Stimulated activated CD4-positive, alpha-beta T cell treated with anti-CD3 and anti-CD28 coated beads, TNF-alpha, amount 100 ng/mL, for 48 hours (primary cell): ENCODE measurements at places on chromosomes 16 and 17.

GRCh38 chr16:19033761-19034160 is 33.7 kb upstream of the COQ7 start:
- no peak for DNase-seq

DNA sequence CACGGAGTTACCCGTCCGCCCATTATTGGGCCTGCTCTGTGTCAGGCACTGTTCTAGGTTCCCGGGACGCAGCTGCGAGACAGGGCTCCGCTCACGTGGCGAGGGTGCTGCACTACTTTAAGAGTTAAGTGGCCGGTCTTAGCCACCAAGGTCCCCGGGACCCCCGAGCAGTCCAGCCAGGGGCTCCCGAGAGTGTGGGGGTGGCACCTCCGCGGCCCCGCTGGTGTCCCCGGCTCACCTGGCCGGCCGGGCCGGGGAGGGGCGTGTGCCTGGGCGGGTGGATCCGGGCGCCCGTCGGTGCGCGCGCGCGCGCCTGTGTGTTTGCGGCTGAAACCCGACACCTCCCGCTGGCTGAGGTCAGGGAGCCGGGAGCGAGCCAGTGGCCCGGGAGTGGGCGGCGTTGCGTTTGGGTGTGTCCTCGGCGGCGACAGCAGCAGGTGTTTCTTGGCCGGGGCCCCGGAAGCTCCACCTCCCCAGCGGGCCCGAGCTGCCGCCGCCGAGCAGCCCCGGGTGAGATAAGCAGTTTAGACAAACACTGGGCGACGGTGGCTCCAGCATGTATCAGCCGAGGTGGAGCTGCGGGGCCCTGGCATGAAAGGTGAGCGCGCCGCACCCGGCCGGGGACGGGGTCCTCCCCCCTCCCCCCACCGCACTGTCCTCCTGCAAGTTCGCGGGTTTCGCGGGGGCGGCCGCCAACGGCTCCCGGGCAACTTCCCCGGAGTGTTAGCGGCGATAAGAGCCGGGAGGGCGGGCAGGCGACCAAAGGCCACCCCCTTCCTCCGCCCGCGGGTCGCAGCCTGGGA is at the start of gene GSE1:
Gene GSE1 (plus strand): TSS at position 522 of the 803 bp plus-strand sequence. CDS start 70 bp downstream, at position 592.
- DNase-seq = peak; percentile 49

GRCh38 chr16:58047557-58048348 is 22.2 kb downstream of the MMP15 start:
- no peak for DNase-seq

DNA sequence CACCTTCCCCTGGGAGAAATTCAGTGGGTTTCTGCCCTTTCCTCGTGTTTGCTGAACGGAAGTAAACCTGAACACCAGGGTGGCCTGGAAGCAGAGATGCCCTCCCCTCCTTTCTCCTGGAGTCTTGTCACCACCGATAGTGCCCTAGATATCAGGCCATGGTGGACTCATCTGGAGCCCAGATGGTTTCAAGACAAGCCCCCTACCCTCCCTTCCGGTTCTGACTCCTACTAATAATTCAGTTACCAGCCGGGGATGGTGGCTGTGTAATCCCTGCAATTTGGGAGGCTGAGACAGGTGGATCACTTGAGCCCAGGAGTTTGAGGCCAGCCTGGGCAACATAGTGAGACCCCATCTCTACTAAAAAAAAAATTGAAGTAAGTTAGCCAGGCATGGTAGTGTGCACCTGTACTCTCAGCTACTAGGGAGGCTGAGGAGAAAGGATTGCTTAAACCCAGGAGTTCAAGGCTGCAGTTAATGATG is 2.4 kb downstream of the ZNF469 start:
- DNase-seq = no peak

- no peak for DNase-seq
Measured at GRCh38 chr17:80873307-80873951, 118.2 kb upstream of the CHMP6 start.

GRCh38 chr16:23728112-23728477 is 15.1 kb upstream of the ERN2 start:
- no peak for DNase-seq

- DNase-seq = no peak
Measured at GRCh38 chr17:7495906-7496434, 11.8 kb downstream of the POLR2A start.

GRCh38 chr16:49757559-49758069 is 98.3 kb downstream of the ZNF423 start:
- no peak for DNase-seq

DNA sequence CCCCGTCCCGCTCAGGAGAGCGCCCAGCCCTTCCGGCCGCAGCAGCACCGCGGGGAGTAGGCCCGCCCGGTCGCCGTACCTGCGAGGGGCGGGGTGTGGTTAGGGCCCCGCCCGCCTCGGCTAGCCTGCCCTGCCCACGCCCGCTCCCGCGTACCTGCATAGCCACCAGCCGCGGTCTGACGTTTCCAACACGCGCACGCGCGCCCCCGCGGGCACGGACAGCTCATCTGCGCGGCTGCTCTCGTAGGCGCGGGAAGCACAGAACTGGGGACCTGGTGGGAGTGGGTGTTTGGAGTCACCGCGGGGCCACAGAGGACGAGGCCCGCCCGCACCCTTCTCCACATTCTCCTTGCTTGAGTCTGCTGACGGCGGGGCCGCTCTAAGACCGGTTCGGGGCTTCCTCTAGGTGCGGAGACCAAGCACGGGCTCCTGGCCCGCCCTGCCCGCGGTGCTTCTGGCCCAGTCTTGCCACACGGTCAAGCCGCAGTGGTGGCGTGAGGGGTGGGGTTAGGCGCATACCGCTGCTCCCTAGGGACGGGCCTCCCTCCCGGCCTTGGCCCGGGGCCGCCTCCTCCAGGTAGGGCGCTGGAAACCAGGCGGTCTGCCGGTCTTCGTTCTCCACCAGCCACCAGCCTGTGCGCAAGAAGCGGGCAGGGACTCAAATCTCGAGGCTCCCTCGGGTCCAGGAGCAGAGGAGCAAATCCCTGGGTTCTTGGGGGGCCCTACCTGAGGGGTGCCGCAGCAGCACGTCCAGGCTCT is 1.8 kb downstream of the NOXO1 start:
- no peak for DNase-seq

DNA sequence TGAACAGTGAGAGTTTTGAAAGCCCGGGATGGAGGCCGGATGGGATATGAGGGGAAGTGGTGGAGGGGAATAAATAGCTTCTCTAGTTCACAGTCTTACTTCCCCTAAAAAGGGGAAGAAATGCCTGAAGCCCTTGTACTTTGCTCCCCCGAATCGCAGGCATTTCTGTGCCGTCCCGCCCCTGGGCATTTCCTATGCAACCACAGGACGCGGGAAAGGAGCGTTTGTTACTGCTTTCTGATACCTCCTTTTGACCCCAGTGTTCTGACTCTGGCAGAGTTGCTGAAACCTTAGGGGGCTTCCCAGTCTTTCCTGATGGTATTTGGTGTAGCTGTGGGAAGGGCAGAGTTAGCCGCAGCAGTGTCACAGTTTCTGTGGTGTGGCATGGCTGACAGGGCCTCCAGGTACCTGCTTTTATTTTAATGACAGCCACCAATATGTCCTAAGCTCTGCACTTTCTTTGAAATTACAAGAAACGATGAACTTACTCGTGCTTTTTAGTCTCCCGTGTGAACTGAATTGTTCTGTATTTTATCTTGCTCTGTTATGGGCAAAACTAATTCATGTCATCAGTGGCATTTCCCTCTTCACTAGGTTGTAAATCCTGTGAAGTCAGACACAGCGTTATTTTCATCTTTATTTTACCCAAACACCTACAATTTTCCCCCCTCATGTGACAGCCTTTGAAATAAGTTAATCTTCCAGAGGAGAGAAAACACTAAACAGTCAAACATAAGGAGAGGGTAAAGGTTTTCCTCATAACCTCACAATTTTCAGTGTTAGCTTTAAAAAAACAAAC is 27.1 kb downstream of the USP10 start:
- DNase-seq = no peak

DNA sequence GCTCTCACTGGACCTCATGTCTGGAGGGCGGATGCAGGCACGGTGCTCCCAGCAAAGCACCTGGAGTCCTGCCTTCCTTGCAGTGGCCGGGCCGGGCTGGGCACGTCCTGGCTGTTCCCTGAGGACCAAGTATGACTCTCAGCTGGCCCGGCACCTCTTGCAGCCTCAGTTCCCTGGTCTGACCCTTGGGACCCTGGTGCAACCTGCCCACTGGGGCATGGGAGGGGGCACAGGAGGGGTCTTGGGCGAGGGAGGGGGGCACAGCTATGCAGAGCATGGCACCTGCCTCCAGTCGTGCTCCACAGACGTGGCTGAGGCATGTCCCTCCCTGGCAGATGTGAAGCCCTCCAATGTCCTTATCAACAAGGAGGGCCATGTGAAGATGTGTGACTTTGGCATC is 19.6 kb downstream of the MAP2K3 start:
- DNase-seq = no peak

- no peak for DNase-seq
Measured at GRCh38 chr17:68819465-68819864, 135.7 kb downstream of the ABCA8 start.

DNA sequence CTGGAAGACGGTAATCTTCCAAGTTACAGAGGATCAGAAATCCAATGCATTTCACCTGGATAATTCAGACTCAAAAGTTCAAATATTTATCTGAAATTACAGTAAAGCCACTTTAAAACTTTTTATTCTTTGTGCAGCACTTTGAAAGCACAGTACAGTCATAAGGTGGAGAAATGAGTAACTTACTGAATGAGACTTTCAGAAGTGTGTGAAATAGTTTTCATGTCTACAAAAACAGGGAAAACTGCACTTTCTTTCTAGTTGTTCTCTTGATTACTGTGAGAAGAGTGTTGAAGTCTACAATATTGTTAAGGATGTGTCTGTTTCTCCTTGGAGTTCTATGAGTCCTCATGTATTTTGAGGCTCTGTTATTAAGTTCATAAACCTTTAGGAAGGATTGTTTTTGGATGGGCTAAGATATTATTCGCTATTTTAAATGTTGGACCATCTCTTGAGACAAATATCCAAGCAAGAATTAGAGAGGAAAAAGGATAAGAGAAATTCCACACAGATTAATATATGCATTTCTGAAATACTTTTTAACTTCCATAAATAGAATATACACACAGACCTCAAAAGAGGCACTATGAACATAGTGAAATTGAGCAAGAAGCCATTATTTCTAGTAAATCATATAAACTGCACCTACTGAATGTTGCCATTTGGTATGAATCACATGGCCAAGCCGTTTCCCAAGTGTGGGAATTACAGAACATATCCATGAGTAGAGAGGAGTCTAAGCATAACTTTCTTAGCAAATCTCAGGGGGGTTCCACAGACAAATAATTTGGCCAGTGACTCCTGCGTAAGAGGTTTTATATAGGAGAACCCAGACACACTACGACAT is 83.6 kb upstream of the PLEKHM1 start:
- no peak for DNase-seq

- DNase-seq = no peak
Measured at GRCh38 chr17:78281249-78281845, 49.9 kb downstream of the TMEM235 start.

DNA sequence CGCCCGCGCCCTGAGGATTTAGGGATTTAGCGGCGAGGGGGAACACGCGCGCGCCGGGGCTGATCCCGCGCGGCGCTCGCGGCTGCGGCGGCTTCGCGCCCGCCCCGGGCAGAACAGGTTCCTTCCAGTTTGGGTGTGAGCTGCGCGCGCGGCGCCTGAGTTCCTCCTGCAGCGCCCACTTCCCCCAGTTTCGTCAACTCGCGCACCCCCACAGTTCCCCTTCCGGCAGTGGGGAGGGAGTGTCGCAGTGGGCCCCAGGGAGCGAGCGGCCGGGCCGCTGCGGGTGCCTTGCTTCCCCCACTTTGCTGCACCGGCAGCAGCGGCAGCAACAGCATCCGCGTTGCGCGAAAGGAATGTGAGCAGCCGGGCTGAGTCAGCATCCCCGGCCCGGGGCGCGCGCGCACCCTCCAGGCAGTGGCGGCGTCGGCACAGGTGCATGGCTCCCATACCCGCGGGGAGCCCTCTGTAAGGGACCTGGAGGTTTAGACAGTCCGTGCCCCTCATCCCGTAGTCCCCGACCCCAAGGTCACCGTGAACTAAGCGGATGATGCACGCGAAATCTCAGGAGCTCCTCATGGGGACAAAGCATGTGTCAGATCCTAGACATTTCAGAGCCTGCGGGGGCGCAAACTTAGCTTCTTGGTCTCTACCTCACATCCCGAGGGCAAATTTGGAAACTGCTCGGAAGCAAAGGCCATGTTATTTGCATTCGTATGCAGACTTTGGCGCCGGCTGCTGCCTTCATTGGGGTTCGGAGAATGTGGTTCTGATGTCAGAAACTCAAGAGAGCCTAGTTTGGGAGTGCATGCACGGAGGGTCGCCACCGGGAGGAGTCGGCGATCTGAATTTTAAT is 767 bp downstream of the ARSG start:
- DNase-seq = peak; percentile 77

DNA sequence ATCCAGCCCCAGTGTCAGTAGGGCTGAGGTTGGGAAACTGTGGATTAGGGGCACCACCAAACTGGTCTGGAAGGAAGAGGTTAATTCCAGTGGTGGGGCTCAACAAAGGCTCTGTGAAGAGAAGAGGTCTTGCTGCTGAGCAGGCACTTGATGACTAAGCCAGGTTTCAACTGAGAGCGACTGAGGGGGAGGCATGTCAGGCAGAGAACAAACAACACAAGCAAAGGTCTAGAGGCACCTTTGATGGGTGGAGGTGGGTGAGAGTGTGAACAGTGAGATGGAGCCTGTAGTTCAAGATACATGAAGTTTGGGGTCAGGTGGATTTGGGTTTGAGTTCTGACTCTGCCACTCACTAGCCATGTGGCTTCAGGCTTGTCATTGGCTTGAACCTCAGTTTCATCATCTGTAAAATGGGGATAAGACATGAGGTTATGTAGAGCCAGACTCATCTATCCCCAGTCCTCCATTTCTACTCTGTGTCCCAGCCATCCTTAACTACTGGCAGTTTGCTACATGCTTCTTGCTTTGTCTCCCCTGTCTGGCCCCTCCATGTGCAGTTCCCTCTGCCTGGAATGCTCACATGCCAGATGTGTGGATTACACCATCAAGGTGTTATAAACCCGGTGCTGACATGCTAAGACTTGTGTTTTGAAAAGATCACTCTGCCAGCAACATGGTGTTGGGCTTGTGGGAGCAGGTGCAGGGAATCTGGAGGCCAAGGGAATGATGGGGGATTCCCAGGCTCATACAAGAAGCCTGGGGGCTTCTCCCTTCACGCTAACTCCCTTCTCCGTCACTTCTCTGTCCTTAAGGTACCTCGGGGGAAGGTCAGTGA is 3.0 kb upstream of the RMI2 start:
- DNase-seq = no peak

- no peak for DNase-seq
Measured at GRCh38 chr17:44094701-44095387, 24.3 kb downstream of the G6PC3 start.

- DNase-seq = no peak
Measured at GRCh38 chr17:38428112-38428642, at the start of gene ARHGAP23. Gene ARHGAP23, plus strand, starts transcription at chr17:38428464. Its CDS starts 22 bp downstream, at chr17:38428486.

GRCh38 chr17:66281661-66282369 is 20.6 kb upstream of the PRKCA start:
- DNase-seq = no peak
